ENCODE measurements at places on chromosomes 11 and 22.

DNA sequence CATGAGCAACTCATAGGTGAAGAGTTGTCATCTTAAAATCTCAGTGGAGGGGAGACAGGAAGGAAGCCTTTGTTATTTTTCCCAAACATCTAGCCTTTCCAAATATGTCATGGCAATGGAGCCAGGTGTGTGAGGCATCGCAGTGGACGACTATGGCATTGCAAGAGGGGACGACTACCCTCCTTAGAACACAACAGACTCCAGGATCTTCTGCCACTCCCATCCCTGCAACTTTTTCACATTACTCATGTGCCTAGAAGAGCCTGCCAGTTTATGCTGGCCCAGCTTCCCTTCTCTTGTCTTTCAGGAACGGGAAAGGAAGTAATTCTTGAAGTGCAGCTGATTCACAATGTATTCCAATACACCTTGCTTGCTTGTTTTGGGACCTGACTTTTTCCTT is 1008.4 kb downstream of the OPCML start:
- no peak for DNase-seq

DNA sequence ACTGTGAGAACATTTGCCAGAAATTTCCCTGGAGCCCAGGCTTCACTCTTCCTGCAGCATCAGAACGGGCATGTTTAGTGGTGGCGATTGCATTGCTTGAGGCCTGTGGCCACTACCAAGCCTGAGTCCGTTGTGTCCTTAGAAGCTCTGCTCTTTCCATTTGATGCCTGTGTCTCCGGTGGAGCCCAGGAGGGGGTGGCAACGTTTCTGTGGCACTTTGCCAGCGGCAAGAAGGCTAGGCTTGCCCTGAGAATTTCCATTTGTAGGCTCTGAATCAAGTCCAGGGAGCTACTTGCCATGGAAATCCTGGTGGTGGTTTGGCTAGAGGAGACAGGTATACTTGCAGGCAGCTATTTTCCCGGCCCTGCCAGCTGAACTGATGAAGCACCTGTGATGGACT is 47.1 kb downstream of the ADAMTS8 start:
- no peak for DNase-seq

DNA sequence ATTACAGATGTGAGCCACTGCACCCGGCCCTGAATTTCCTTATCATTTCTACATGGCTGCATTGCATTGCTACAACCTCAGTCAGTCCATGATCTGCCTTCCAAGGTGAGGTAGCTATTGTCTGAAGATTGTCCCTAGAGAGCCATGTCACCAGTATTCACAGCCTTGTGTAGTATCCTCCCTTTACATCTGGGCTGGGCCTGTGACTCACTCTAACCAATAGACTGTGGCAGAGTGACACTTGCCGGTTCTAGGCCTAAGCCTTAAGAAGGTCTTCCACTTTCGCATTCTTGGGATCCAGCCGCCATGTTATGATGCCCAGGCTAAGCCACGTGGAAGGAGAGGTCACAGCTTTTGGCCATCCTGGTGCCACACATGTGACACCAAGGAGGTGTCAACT is 10.1 kb upstream of the PLEKHB1 start:
- DNase-seq, result no peak

DNA sequence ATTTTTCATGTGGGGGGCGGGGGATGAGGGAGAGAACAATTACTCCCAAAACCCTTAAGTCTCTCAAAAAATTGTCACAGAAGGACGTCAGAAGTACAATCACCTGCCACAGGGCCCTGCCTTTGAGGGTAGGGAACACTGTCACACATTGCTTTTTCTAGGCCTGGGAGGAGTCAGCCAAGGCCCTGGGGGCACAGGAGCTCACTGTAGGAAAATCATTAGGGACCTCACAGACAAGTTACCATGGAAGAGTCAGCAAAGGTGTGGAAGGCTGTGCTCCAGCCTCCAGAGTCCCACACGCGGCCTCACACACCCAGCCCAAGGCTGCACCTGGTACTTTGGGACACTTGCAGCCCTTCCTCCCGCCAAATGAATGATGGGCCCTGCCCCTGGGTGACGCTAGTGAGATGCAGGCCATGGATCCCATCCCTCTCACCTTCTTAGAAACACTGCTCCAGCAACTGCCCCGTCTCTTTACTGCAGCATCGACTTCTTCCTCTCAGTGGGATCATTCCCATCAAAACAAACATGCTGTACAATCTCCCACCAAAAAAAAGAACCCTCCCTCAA is 3.3 kb downstream of the PLEKHA7 start:
- DNase-seq, result no peak

DNA sequence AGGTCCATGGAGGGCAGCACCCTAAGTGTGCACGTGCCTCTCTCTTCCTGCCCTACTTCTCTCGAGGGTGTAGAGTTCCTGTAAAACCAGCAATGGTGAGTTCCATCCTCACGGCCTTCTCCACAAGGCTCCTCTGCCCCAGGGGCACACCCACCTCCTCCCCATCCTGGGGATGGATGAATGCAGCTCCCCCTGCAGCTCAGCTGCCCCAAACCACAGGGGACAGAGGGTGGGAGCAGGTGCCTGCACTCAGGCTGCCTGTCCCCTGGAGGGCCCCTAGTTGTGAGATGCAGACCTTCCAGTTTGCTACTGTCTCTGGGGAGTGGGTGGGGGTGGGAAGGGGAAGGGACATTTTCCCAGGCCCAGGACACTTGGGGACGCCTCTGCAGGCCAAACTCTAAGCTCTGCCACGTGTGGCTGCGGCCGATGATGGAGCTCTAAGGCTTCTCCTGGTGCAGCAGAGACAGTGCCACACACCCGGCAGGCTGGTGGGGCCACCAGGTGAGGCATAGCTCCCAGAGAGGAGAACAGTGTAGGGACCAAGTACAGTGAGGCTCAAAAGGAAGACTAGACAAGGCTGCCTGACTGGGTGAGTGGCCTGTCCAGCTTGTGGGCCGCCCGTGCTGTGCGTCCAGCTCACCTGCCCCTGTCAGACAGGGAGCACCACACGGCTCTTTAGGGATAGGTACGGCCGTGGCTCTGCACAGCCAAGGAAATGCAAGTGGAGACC is 540.9 kb downstream of the TBC1D22A start:
- no peak for DNase-seq

DNA sequence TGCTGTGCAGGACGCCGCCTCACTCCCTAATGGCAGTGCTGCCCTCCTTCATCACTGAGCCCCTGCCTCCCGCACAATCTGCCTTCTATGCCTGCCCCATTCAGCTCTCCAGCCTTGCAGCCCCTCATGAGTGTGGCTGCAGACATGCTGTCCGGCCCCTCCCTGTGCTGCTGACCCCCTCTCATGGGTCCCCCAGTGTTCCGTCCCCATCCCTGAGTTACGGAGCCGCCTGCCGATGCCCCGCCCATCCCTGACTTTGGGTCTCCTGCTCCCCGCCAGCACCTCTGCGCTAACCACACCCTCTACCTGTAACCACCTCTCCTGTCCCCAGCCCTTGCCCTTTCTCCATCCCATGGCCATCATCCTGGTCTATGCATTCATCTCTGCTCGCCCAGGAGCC is 33.3 kb downstream of the CTTN start:
- DNase-seq, result no peak

- DNase-seq, result no peak
Observed at GRCh38 chr11:57240757-57241156, 3.7 kb upstream of the APLNR start.

DNA sequence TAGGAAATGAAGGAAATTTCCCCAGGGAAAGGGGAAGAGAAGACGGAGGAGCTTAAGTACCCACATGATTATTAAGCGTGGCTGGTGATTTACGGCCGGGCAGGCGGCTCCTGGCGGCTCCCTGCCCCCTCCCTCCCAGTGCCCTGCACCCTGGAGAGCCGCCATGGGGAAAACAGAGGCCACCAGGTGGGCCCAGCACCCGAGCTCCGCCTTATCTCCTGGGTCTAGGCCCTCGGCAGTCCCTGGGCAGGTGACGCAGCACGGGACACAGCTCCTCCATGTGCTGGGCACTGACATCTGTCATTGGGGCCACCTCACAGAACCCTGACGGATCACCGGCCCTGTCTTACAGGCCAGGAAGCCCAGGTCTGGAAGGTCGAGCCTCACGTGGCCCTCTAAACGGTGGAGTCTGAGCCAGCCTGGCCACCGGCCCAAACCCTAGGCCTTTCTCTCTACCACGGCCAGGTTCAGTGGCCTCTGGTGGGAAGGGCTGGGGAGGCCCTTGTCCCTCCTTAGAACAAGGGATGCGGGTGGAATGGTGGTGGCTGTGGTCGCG is 60.2 kb upstream of the PPARA start:
- no peak for DNase-seq

DNA sequence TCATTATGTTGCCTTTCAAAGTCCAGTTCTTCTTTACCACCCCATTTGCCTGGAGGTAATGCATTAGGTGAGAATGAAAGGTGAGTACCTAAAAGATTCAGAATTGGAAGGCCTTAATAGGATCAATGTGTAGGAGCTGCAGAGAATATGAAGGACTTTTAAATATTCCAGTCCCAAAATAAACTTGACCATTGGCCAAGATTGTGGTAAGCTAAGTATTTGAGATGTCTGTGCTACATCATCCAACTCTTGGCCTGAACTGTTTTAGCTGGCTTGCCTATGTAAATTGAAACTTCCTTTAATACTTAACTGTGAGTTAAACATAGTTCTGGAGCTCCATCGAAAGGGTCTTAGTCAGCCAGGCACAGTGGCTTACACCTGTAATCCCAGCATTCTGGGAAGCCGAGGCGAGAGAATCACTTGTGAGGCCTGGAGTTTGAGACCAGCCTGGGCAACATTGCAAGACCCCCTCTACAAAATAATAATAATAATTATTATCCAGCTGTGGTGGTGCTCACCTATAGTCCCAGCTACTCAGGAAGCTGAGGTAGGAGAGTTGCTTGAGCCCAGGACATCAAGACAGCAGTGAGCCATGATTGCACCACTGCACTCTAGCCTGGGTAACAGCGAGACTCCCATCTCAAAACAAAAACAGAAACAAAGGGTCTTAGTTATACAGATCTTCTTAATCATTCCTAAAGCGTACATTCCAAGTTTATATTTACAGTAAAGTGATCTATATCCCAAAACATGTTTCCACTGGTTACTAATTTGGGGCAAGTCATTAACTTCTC is 29.8 kb downstream of the MTMR3 start:
- no peak for DNase-seq

DNA sequence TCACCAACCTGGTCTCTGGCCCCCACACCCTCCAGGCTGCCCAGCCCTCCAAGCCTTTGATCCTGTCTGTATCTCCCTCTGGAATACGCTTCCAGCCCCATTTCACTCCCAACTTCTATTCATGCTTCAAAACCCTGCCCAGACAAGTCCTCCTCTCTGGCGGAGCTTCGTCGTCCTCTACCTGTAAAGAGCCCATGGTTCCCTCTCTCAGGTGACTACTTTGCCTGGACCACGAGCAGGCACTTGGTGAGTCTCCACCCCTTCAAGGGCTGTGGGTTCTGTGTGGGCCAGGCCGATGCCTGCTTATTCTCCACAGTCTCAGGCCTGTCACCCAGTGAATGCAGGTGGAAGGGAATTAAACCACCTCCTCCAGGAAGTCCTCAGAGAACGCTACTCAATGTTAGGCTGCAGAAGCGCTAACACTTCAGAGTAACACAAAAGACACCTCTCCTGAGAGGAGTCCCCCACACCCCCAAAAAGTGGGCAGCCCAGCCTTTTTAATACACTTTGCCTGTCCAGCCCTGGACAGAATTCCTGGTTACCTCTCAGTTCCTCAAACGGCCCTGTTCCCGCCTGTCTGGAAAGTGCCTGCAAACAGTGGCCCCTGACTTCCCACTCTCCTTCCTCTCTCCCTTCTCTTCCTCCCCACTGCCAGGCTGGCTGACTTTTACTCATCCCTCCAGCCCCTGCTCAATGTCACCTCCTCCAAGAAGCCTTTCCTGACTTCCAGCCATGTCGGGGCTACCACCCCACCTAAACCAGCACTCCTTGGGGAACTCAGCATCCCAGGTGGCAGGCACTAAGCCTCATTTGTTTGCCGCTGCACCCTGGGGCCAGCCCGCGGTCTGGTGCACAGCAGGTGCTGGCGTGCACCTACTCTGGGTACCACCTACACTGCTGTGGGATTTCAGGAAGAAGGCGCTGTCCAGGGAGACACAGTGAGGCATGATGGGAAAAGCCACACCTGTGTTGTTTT is 9.0 kb downstream of the RAC2 start:
- DNase-seq, result no peak

GRCh38 chr11:61923166-61924063 is 6.0 kb upstream of the RAB3IL1 start:
- DNase-seq, result no peak

Measured in stimulated activated CD8-positive, alpha-beta memory T cell treated with anti-CD3 and anti-CD28 coated beads, Interleukin-12 subunit alpha, Interleukin-12 subunit beta, amount 100 ng/mL, for 1 hour (primary cell).